ENCODE measurements at places on chromosomes 13 and 19.

GRCh38 chr13:110354123-110354627 is 47.1 kb downstream of the COL4A2 start:
- no peak for DNase-seq

- no peak for DNase-seq
Observed at GRCh38 chr13:99379856-99380801, 72.9 kb upstream of the GPR183 start.

GRCh38 chr13:107339209-107339608 is 771.3 kb upstream of the ARGLU1 start:
- DNase-seq: no peak

DNA sequence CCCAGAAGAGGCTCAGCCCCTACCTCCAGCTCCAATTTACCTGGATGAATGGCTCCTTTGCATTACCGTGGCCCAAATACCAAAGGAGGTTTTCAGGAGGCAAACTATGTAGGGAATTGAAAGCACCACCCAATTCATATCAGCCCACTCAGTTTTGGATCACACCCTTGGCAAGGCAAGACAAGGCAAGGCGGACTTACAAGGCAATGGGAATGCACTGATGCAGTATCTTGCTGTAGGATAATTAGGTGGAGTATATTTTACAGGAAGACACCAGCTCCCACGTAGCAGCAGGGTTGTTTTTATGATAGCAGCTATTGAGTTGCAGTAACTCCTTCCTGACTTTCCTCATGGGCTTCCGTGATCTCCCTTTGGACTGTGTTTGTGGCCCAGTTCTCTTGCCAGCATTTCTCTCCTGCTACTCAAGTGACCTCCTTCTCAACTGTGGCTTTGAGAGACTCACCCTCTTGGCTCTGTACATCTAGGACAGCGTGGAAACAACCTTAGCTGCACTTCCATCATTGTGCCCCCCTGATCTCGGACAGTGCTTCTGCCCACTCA is 935.9 kb downstream of the EFNB2 start:
- no peak for DNase-seq

GRCh38 chr13:46097015-46097414 is 7.8 kb downstream of the CPB2 start:
- no peak for DNase-seq

DNA sequence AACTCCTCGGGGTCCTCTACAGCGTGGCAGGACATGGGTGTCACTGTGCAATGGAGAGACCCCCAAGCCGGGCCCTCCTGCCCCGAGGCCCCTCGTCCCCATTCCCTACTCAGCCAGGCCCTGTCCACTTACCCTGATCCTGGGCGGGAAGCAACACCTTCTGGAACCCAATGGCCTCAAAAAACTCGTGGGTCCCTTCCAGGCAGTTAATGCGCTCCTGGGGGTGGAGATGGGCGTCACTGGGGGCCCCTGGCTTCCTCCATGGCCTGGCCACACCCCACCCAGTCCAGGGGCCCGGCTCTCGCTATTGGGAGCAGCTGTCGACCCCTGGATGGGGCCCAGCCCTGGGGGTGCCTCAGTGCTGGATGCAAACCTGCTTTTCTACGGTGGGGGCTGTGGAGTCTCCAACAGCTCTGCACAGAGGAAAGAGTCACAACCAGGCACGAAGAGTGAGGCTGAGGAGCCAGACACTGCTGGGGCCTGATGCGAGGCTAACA is 10.8 kb downstream of the UBXN6 start:
- no peak for DNase-seq

DNA sequence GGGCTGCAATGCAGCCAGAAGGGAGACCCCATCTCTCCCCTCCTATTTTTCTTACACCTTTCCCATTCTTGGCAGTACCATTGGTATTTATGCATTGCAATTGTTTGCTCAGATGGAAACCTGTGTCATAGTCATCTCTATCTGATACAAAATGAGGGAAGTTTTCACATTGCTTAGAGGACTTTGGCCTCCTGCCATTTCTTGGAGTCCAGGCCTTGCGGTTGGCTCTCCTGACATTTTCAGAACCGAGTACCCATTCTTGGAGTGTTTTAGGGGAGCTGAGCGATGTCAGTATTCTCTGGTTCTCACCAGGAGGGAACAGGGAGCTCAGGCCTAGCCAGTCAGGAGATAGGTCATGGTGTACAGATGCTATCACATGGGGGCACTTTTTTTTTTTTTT is 1.5 kb downstream of the SIN3B start:
- no peak for DNase-seq

DNA sequence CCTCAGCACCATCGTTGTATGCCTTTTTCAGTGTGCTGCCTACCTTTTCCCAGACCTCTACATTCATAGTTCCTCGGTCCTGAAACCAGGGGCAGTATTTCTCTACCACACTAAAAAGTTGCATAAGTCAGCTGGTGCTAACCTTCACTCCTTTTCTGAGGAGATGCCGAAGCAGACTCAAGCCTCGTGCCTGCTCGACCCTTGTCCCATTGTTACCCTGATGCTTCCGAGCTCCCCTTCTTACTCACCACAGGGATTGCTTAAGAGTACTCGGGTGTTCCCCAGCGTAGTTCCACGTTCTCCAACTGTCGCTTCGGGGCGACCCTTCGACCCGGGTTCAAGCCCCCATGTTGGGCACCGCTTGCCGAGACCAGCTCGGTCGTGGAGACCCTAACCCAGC is 19.0 kb upstream of the IL17D start:
- no peak for DNase-seq

Data from GM12892 (cell line).